ENCODE measurements at places on chromosomes 13 and 19.

DNA sequence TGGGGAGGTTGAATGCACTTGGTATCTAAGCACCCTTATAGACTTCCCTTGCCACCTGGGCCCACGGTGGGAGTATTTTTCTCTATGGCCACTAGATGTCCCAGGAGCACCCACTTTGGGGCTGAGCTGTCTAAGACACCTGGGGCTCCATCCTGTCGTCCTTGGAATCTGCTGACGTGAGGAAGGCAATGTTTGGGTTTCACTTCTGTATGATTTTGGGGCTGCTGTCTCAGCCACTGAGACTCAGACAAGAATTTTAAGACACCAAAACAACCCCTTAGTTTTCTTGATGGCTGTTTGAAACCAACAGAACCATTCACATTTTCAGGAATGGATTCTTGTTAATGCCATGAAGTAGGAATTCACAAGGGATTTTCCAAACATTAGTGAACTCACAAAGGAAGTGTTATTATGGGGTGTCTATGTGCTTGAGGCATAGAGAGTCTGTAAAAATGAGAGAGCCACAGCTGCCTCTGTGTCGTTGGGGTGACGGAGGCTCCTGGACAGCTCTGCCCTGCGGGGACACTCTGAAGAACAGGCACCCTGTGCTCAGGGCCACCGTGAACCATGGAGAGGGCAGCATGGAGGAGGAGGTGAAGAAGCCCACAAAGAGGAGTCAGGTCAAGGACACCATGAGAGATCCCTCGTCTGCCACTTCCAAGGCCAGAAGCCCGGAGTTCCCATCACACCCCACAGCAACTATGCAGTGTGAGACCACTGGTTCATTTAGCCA, 106.8 kb upstream of the SPATA13 start:
- no peak for DNase-seq

- no peak for DNase-seq
Measured at GRCh38 chr19:16228637-16229321, 31.1 kb downstream of the AP1M1 start.

- no peak for DNase-seq
Measured at GRCh38 chr13:106561551-106562170, 6.3 kb downstream of the ARGLU1 start.

GRCh38 chr19:40923934-40924391, 41.9 kb upstream of the CYP2A7 start:
- DNase-seq: no peak

Measured in NCI-H774 (cell line).